ENCODE measurements at places on chromosomes 1 and 21.

DNA sequence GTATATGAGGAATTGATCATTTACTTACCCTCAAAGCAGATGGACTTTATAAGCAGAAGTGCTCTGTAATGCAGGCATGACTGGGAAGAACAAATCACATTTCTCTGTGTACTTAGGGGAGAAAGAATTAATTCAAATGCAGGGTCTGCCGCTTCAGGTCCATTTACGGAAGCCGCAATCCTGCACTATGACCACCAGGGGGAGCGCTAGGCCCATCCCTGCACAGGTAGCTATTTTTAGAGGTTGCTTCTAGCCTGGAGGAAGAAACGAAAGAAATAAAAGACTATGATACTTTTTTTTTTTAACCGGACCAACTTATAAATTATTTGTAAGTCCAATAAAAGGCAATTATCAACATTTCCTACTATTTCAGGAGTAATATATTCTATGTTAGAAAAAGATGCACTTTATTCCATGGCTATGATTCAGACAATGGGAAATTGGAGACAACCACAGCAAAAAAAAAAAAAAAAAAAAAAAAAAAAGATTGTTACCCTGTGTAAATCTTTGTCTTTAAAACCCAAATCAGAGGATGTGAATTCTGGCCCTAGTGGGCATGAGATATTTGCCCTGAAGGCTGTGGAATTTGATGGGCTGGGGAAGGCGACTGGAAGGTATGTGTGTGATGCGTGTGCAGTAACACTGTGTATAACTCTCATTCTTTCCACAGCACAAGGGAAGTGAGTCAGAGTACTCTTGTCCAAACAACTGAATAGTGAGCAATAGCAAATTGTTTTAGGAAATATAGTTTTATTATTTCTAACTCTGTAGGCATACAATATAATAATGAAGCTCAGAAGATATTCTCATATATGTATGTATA, 12.9 kb upstream of the FYB2 start:
- DNase-seq: peak; percentile 78

DNA sequence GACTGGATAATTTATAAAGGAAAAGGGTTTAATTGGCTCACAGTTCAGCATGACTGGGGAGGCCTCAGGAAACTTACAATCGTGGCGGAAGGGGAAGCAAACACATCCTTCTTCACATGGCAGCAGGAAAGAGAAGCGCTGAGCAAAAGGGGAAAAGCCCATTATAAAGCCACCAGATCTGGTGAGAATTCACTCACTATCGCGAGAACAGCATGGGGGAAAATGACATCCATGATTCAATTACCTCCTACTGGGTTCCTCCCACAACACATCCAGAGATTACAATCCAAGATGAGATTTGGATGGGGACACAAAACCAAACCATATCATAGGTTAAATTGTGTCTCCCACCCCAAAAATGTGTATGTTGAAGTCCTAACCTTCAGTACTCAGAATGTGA, 491.7 kb downstream of the SETD4 start:
- no peak for DNase-seq

DNA sequence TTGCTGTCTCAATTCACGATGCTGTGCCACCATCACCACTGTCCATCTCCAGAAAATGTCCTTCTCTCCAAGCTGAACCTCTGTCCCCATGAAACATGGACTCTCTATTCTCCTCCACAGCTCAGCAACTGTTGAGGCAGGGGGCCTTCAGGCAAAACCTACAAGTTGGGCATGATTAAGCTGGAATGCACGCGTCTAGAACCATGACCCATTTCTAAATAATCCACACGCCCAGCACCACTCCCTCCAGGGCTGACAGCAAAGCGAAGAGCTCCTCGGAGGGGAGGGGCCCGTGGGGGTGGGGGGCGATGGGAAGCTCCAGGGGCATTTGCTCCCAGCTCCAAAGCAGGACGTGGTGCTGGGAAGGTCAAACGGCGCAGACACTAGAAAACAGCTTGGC, 3.3 kb upstream of the HES5 start:
- no peak for DNase-seq

DNA sequence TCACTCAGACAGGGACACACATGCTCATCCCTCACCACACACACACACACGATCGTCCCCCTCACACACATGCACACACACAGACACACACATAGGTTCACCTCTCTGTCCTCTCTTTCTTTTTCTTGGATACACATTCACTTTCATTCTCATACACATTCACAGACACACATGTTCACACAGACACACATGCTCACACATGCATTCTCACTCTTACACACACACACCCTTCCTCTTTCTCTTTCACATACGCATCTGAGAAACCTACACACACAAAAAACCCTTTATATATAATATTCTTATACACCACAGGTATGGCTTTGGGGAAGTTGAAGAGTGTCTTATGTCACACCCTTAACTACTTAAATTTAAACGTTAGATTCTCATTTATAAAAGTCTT, 248.6 kb upstream of the RUNX1 start:
- DNase-seq: no peak

GRCh38 chr1:43822040-43822690, 111.4 kb upstream of the ARTN start:
- no peak for DNase-seq

DNA sequence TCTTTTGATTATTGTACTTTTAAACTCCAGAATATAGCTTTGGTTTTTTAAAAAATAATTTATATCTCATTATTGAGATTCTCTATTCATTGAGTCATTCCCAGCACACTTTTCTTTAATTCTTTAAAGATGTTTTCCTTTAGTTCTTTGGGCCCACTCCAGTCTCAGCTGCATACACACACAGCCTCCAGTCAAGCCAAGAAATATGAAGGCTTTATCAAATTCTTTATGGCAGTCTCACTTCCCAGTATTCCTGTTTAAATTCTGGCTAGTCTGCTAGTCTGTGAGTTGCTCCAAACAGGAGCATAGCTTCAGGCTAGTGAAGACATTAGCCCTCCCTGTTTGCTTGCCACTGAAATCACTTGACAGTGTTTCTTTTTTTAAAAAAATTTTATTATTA, 61.2 kb downstream of the CRP start:
- no peak for DNase-seq

DNA sequence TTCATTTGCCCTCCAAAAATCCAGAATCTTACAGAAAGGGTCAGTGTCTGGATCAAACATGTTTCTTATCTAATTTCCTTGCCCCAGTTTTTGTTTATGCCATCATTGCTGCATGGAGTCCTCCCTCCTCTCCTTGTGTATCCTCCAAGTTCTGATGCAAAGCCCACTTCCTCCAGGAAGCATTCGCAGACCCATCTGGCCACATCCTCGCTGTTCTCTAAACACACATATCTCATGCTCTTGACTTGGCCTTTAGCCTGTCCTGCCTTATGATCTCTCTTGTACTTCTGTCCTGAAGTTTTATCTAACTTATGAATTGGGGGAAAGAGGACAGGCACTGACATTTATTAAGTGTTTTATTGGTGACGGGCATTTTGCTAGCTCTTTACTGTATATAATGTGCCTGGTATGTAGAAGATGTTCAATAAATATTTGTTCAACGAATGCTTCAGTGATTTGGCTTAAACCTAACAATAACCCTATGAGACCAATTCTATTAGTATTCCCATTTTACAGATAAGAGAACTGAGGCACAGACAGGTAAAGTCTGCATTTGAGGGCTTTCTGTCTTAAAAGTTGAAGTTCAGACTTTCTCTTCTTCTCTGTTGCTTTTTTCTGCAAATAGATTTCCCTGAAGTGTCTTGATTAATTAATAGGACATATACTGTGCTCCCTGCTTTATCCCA, 19.2 kb upstream of the ID3 start:
- no peak for DNase-seq

DNA sequence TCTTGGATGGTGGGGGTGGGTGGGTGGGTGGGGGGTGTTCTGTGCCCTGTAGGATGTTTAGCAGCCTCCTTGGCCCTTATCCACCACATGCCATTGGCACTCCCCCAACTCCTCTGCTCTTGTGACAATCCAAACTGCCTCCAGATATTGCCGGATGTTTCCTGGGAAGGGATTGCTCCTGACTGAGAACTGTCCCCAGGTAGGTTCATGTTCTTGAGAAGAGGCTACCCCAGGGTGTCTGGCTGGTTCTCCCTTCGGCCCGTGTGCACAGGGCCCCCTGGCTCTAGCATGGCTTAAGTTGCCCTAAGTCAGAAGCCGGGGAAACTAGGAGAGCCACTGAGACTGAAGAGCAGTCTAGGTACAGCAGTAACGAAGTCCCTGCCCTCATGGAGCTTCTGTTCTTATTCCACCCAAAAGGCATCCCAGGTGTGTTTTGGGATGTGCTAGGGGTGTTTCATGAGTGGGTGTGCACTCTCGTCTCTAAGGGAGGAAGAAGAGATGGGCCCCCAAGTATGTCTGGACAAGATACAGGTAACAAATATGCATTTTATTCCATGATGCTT, 19.8 kb upstream of the THRAP3 start:
- DNase-seq: no peak

DNA sequence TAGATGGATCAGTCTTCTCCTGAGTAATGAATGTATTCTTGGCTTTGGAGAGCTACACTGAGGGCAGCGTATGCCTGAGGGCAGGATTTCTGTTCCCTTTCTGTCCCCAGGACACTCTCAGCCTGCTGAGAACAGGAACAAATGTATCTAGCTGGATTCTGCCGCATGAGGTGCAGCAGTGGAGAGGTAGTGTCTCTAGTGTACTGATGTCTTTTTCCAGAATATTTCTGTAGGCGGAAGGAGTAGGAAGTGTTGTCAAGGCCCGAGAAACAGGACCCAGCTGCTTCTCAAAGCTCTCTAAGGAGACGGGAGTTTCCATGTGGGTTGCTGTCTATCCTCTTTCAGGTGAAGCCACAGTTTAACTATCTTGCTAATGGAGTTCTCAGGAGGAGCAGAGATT, 65.5 kb downstream of the MT1HL1 start:
- DNase-seq: no peak
